ENCODE measurements at places on chromosomes 3 and 15.
A peak's percentile ranks its signal among the peaks of the same experiment; 100 is the strongest.

- no peak for DNase-seq
Measured at GRCh38 chr15:68623301-68623892, 44.6 kb downstream of the CORO2B start.

- no peak for DNase-seq
Measured at GRCh38 chr3:46632792-46633191, 20.5 kb downstream of the FAM240A start.

DNA sequence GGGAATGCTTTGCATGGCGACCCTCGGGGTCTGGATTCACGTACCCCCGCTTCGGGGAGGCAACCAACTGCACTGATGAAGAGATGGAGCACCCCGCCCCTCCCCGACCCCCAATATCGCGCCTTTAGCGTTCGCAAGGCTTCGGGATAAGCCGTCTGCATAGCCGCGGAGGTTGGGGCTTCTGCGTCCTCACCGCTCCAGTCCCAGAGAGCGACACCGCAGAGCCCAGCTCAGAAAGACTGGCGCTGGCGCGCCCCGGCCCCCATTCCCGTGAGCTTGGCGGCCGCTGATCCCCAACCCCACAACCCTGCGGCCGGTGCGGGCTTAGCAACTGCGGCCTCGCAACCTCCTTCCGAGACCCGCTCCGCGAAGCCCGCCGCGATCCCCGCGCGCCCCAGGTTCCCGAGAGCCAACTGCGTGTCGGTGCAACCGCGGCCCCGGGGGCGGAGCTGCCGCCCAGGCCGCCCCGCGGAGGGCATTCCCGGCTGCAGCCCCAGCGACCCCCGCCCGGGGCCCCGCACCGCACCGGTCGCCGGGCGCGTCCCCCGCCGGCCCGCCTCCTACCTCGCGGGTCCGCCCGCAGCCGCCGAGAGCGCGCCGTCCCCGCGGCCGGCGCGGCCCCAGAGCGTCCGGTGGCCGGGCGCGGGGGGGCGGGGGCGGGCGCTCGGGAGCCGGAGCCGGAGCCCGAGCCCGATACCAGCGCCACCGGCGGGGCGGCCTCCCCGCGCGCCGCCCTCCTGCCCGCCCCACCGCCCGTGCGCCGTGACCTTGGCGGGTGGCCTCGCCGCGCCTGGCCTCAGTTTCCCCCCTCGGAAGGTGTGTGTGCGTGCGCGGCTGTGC, 79.5 kb downstream of the IQSEC1 start:
- no peak for DNase-seq

DNA sequence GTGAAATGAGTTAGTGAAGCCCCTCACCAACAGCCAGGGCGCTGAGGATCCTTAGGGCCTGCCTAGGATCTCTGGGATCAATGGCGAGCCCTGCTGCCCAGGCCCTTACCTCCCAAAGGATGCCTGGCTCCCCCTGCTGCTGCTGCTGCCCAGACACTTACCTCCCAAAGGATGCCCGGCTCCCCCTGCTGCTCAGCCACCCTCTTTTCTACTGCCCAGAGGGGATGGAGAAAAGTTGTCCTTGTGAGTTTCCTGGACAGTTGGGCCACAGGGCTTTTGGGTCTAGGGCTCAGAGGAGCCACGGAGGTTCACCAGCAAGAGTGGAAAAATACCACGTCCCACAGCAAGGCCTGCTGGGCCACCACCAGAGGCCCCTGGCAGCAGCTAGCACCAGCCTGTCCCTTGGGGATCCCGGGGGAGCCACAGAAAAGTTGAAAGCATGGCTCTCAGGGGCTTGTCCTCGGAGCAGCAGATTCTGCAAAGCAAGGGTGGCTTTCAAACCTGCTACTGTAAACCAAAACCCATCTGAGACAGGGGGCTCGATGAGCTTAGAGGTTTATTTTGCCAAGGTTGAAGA, 59.4 kb downstream of the SLC6A6 start:
- peak; percentile 33 for DNase-seq

DNA sequence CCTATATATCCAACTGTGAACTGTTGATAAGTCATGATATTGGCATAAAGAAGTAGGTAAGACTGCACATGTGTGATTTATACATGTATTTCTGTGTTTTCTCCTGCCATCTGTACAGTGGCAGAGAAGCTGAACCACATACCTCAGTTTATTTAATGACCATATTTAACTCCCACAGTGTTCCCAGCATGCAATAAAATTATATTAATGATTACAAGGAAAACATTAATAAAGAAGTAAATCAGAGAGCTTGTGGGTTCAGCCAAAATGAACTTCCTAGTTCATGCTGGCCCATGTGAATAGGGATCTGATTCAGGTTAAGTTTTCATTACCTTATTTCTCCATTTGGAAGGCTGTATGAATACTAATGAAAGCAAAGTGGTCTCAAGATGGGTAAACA, 439.2 kb downstream of the CNTN6 start:
- no peak for DNase-seq

- DNase-seq: peak; percentile 18
Measured at GRCh38 chr3:9397906-9398699, 688 bp downstream of the SETD5 start.

- no peak for DNase-seq
Measured at GRCh38 chr15:64236156-64236894, 73.5 kb upstream of the PPIB start.

- no peak for DNase-seq
Measured at GRCh38 chr3:25581823-25582222, 82.9 kb downstream of the TOP2B start.

DNA sequence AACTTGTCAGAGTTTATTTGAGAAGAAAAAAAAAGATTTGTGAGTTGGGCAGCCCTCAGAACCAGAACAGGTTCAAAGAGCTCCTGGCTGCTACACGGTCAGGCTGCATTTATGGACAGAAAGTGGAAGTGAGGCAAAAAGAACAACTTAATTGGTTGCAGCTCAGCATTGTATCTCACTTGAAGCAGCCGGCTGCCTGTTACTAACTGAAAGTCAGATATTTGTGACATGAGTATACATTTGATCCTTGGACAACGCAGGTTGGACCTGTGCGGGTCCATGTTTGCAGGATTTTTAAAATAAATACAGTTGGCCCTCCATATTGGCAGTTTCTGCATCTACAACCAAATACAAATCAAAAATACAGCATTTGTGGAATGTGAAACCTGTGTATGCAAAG, 7.5 kb upstream of the ALDH1L1 start:
- no peak for DNase-seq

DNA sequence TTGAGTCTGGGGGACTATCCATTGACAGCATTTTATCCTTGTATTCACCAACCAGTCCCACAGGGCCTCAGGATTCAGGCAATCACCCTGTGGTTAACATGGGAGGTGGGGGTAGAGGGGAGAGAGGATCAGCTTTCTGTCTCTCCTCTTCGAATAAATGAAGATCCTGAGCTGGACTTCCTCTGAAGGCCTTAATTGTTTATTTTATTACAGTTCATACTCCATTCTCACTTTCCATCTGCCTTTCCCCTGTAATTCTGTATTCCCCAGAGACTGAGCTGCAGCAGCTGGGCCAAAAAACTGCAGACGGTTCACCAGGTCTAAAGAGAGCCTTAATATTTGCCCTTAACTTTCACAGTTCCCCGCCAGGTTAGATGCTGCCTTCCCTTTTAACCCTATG, 11.9 kb downstream of the TAGLN3 start:
- no peak for DNase-seq

GRCh38 chr3:33833408-33834095, 35.1 kb downstream of the PDCD6IP start:
- no peak for DNase-seq

DNA sequence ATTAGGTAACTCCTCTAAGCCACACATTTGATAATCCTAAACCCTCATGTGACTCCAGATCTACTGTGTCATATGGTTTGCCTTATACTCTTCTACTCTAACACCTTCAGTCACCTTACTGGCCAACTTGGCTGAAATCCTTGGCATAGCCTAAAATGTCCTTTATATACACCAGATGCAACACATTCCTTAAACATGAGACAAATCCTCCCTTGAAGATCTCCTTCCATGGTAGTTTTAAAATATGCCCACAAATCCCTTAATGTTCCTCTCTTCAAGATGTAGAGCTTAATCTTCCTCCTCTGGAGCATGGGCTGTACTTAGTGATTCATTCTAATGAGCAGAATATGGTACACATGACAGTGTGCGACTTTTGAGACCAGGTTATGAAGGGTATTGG, 238.9 kb downstream of the SUCLG2 start:
- no peak for DNase-seq

DNA sequence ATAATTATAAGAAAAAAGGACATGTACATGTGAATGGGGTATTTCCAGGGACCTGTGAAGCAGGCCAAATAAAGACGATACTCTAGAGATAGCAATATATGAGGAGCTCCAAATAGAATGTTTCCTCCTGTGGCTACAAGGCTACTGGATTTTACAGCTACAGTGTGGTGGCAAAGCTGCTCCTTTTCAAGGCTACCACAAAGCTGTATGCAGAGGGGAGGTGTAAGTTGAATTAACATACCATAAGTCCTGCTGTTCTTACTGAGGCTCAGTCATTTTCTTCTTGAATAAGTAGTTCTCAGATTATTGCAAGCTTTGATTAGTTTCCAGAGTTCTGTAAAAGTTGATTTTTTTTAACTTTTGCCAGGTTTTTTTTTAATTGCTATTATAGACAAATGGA, 1184.6 kb upstream of the EPHA6 start:
- DNase-seq: no peak

GRCh38 chr3:123613543-123613942, 28.7 kb upstream of the HACD2 start:
- no peak for DNase-seq

DNA sequence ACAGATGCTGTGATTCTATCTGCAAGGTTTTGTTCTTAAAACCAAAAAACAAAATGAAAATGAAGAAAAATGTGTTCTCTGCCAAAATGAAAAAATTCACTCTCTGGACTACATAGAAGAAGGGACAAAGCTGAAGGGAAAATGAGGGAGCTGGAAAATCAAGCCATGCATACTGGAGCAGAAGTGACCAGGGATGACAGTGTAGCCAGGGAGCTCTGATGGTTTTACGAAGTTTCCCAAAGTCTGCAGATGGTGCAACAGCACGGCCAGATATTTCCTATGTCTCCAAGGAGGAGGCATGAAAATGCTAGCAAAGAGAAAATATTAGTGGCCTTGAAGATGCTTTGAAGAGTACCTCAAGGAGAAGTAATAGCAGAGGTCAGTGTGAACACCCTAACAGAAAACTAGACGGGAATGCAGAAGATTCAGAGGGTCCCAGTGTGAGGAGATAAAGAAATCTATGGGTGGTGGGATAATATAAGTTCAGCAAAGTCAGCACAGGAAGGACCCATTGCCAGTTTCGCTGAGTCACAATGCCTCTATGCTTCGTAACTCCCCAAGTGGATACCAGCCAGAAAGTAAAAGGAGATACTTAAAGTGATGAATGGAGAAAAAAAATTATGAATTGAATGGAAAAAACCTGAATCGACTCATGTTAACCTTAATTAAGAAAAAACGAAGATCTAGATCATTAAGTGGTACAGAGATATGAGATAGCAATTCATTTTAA, 39.0 kb upstream of the POMGNT2 start:
- DNase-seq: no peak

DNA sequence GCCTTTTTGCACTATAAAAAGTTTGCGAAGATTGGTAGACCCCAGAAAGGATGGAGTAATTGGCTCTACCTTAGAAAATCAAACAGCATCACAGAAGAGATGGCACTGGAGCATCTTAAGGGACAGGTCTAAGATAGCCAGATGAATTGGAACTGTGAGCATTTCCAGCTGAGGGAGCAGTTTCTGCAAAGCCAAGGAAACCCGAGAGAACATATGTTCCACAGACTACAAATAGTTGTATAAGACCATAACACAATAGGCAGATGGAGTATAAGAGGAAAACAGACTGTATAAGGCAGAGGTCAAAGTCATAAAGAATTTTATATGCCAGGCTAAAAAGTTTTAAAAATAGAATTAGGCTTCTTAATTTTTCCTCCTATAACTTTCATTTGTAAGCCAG, 46.0 kb downstream of the TSC22D2 start:
- DNase-seq: no peak

DNA sequence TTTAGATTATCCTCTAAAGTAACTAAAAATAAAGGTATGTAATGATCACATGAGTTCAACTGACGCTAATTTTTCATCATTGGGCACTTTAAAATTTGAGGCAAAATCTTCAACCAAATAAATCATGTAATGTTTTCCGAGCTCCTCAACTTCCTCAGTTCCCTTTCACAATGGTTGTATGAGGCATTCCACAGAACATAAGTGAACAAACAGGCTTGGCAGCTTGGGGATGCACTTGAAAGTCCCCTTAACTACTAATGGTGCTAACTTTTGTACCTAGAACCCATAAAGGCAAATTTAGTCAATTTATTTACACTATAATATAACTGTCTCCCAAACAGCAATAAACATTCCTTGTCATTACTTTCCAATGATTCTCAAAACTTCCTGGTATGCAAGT, 1137.9 kb downstream of the ROBO2 start:
- no peak for DNase-seq

GRCh38 chr15:28125673-28126651, 26.8 kb upstream of the OCA2 start:
- no peak for DNase-seq

DNA sequence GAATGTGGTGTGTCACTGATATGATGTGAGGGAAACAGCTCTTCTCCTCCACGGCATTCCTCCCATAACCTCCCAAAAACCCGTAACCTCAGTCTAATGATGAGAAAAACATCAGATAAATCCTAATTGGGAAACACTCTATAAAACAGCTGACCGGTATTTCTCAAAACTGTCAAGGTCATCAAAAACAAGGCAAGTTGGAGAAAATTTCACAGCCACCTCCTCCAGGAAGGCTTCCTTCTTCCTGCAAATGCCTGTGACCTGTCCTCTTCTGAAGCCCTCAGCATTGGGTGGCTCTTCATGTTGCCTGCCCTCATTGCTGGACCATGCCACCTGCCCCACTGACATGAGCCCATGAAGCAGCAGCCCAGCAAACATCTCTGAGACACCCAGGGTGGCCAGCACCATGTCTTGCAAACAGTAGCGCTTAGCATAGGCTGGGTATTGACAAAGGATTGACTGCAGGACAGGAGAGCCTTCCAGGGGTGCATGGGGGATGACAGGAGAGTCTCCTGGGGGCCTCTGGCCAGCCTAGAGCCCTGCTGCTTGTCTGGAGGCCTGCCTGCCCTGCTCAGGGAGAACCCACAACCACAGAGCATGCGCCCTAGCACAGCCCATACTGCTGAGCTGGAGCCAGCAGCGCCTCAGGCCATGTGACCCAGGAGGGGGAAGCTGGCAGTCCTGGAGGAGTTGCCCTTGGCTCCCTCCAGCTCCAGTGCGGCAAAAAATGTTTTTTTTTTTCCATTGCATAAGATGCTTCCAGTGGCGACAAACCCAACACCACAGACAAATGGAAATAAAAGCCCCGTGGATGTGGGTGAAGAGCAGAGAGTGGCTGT, 49.7 kb downstream of the XXYLT1 start:
- no peak for DNase-seq

GRCh38 chr3:36135863-36136262, 244.4 kb upstream of the STAC start:
- DNase-seq: no peak

DNA sequence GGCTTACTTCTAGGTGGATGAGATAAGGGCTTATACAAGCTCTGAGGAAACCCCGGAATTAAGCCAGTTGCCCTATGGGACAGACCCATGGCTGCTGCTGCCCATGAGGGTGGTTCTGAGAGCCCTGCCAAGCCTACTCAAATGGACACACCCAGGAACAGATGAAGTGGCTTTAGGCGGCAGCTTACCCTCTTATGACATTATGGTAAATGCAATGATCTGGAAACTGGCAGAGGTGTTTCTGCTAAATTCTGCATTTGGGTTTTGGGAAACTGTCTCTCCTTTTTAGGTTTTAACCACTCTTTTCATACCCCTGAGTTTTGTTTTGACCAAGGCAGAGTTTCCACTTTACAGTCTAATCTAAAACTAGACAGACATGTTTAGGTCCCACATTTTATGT, 9.0 kb upstream of the ZBED2 start:
- DNase-seq: no peak

GRCh38 chr3:190361791-190362190, 26.2 kb upstream of the CLDN16 start:
- DNase-seq: no peak
